CMK (cell line): ENCODE measurements at places on chromosomes 2 and 18.

DNA sequence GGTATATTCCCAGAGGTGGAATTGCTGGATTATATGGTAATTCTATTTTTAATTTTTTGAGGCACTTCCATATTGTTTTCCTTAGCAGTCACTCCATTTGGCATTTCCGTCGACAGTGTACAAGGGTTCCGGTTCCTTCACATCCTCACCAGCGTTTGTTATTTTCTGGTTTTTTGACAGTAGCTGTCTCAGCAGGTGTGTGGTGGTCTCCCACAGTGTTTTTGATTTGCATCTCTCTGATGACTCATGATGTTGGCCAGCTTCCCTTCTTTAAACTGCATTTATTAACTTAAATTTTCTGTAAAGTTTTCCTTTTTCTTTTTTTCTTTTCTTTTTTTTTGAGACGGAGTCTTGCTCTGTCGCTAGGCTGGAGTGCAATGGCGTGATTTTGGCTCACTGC is 19.7 kb downstream of the SH3BP4 start:
- DNase-seq = no peak

DNA sequence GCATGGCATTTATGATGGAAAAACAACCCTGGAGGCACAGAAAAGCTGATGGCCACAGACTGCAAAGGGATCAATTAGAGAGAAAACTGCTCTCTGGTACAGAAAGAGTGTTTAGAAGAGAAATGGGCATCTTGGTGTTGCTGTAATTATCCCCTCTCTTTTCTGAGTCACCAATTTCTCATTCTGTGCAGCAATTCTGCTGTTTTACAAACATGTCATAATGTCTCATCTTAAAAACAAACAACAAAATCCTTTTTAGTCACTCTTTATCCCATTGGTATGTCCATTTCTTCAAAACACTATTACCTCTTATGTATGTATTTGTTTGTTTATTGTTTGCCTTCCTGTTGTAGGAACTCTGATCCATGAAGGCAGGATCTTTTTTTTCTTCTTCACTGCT is 73.9 kb upstream of the HK2 start:
- no peak for DNase-seq

GRCh38 chr2:69376403-69376802 is 10.6 kb downstream of the GFPT1 start:
- DNase-seq = no peak

GRCh38 chr2:38442643-38443541 is 65.8 kb upstream of the ATL2 start:
- no peak for DNase-seq

GRCh38 chr2:159773426-159773825 is 24.6 kb downstream of the CD302 start:
- DNase-seq = no peak

DNA sequence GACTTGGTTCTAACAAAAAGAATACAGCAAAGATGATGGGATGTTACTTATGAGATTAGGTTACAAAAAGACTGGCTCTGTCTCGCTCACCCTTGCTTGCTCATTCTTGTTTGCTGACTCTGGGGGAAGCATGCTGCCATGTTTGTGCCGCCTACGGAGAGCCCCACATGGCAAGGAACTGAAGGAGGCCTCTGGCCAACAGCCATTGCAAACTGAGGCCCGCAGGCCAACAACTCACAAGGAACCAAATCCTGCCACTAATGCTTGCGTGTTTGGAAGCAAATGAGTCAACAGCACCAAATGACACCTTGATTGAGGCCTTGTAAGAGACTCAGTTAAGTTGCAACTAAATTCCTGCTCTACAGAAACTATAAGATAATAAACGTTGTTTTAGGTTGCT is 297.6 kb upstream of the STON1 start:
- DNase-seq = no peak

GRCh38 chr2:46309052-46309953 is 12.1 kb downstream of the EPAS1 start:
- no peak for DNase-seq

GRCh38 chr2:60966507-60967405 is 50.8 kb upstream of the PEX13 start:
- DNase-seq = no peak

GRCh38 chr2:127516041-127516762 is 10.1 kb downstream of the IWS1 start:
- DNase-seq = no peak

GRCh38 chr2:225458431-225459117 is 59.1 kb downstream of the NYAP2 start:
- no peak for DNase-seq

GRCh38 chr2:101815154-101815553 is 117.6 kb downstream of the MAP4K4 start:
- no peak for DNase-seq

- no peak for DNase-seq
Observed at GRCh38 chr2:43083710-43084698, 142.4 kb downstream of the ZFP36L2 start.

GRCh38 chr18:57023275-57023882 is 123.5 kb upstream of the BOD1L2 start:
- no peak for DNase-seq

- DNase-seq = no peak
Observed at GRCh38 chr2:81835321-81836000, 1530.9 kb upstream of the LRRTM1 start.

DNA sequence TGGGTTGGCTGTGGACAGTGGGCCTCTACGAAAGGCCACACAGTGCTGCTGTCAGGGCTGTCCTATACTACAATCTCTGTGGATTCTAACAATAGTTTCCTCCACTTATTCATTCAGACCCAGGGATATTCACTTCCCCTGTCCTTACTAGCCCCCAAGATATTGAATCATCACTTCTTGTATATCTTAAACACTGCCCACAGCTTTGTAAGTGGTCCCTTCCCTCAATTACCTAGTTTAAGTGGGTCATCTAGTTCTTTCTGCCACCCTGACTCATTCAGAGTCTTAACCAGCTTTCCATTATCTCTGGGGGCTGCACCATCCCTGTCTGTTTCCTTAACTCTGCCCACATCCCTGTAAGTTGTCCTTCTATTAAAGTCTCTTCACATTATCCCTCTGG is 69.2 kb downstream of the CD28 start:
- no peak for DNase-seq

DNA sequence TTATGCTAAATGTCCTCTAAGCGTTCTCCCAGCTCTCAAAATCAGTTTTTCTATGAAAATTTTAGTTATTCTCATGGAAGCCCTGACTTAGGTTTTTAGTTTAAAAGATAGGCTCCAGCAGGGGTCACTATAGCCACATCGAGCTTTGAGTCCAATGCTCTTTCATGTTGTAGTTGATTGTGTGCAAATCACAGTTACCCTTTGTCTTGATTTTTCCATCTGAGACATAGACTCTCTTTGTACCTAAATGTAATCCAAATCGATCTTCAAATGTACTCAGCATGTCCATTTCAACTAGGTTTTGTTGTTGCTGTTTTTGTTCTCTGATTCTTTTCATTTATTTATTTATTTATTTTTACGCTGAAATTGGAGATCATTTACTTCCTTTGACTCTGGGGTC is 26.4 kb upstream of the MSTN start:
- peak; percentile 29 for DNase-seq

DNA sequence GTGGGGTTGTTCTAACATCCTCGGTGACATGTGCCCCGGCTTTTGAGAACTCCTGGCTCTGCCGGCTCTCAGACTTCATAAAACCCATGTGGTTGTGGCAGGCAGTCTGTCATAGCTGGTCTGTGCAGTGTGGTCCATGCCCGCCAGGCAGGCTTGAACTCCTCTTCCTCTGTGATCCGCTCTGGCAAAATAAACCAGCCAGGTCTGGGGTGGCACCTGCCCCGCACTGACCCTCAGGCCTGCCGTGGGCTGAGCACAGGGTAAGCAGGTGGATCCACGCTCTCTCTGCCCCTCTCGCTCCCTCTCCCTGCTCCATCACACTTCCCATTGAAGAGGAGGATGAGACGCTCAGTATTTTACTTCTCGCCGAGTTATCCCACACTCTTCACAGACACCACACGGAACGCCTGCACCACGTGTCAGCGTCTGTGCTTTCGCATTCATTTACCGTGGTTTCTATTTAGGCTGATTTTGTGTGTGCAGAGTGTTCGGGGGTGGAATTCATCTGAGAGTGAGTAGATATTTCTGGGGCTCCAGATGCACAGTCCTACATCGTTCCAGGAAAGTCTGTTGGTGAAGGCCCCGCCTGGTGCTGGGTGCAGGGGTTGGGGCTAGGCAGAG is 56.4 kb downstream of the RTP5 start:
- no peak for DNase-seq

DNA sequence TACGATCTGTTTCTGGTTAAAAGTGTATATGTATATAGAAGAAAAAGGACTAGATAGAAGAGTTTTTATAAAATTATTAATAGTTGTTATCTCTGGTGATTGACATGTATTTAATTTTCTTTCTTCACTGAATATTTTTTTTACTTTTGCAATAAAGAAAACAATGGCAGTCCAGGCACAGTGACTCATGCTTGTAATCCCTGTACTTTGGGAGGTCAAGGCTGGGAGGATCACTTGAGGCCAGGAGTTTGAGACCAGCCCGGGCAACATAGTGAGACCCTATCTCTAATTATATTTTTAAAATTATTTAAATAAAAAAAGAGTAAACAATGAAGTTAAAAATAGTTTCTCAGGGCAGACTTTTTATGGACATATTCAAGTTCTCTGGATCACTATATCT is 114.7 kb downstream of the FAM117B start:
- no peak for DNase-seq

- no peak for DNase-seq
Observed at GRCh38 chr2:176924909-176925534, 287.6 kb upstream of the HNRNPA3 start.

DNA sequence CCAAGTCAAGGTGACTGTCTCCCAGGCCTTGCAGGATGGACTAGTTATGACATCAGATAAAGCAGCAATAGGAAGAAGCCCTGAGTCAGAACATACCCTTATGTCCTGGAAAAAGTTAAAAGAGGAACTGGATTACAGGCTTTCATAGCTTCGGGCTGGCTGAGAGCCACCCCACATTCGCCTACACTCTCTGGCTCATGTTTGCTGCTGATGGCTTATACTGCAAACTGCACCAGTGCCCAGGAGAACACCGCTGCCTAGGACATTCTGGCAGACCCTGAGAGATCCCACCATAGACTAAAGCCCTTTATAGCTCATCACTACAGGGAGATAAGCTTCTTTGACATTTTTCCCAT is 20.3 kb downstream of the SLC8A1 start:
- DNase-seq = no peak

DNA sequence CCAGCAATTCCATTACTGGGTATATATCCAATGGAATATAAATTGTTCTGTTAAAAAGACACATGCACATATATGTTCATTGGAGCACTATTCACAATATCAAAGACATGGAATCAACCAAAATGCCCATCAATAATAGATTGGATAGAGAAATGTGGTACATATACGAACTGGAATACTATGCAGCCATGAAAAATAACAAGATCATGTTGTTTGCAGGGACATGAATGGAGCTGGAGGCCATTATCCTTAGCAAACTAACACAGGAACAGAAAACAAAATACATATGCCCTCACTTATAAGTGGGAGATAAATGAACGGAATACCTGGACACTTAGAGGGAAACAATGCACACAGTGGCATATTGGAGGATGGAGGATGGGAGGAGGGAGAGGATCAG is 355.8 kb downstream of the CCDC85A start:
- no peak for DNase-seq

DNA sequence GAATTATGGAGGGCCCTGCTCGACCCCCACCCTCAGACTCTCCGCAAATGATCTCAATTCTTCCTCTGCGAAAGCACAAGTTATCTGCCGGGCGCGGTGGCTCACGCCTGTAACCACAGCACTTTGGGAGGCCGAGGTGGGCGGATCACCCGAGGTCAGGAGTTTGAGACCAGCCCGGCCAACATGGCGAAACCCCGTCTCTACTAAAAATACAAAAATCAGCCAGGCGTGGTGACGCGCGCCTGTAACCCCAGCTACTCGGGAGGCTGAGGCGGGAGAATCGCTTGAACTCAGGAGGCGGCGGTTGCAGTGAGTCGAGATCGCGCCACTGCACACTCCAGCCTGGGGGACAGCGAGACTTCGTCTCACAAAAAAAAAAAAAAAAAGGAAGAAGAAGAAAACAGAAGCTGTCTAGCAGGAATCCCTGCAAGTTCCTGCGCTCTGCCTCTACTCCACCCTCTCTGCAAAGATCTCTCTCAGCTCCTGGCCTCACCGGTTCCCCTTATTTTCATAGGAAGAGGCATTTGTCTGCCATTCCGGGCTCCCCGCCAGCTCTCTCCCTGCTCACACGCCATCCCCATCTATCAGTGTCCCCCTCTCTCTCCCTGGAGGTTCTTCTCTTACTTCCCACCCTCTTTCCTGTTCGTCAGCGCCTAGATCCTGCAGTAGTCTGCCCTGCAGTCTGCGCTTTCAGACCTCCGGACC is 13.5 kb upstream of the COLEC12 start:
- DNase-seq = no peak

DNA sequence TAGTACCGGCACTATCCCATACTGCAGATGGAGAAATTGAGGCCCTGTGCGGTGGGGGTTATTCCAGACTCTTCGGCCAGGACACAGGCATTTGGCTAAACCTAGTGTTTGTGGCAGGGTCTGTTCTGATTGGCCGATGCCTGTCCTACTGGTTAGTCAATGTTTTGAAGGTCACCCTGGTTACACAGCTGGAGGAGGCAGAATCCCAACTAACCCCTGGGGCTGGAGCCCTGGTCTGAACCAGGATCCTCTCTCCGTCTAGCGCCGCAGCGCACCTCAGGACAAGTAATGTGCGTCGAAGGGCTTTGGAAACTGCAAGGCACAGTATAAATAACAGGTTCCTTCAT is 19.4 kb downstream of the TEX44 start:
- DNase-seq = no peak

DNA sequence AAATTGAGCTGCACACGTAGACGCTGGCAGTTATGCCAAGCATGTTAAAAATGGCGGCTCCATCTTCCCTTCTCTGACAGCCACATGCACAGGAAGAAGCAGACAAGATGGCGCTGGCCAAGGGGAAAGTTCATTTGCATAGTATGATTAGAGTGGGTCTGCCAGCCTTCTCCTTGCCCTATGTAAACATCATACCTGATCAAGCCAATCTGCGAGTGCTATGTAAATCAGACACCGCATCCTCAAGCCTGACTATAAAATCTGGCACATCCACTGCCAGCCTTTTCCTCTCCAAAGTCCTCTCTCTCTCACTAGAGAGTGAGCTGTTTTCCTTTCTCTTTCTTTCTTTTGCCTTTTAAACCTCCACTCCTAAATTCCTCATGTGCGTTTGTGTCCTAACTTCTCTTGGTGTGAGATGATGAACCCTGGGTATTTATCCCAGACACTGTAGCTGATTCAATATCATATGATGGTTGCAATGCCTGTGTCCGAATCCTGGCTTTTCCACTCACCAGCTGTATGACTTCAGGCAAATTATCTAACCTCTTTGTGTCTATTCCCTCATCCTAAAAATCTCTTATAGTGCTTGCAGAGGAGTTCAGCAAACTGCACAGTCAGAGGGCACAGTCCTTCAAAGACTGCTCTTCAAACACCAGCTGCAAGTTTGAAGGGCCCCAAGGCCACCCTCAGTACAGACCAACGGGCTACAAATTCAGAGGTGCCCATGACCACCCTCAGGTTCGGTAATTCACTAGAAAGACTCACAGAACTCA is 39.3 kb upstream of the ITSN2 start:
- no peak for DNase-seq
